ENCODE measurements at places on chromosomes 11 and 22. TPM values are rescaled to one million over a fixed set of nuclear protein-coding genes. Genes with fewer than 3 reads are reported as not detected.

DNA sequence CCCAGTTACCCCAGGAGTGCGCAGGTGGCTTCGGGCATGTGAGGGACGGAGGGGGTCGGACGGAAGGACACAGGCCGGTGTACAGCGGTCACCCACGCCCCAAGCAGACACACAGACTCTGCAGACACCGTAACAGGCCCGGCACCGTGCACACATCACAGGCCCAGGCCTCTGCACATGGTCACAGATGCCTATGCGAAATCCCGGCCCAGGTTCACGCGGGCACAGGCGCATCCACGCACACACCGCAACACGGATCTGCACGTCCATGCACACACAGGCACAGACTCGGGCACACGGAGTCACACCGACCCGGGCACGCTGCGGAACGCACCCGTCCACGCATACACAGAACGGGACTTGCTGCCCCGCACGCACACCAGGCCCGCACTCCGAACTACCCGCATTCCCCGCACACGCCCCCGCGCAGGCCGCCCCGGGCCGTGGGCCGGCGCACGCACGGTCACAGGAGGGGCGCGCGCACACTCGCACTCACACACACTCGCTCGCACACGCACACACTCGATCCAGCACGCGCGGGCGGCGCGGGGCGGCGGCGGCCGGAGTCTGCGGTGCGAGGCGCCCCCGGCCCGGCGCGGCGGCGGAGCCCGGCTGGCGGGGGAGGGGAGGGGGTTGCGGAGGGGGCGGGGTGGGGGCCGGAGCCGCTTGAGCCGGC, at the start of gene MGAT3:
Gene MGAT3 (plus strand): TSS at position 491 of the 676 bp plus-strand sequence. CDS start 30,336 bp downstream, outside the sequence.
- no peaks in the 10 kb centered on the region for H3K4me1 ChIP-seq
- no peak within 1 kb of the TSS for H3K27ac ChIP-seq
- no peaks in the 10 kb centered on the region for H3K36me3 ChIP-seq
- peak within 1 kb of the TSS; percentile 68 for H3K4me3 ChIP-seq

GRCh38 chr11:34656062-34656720, 35.3 kb downstream of the EHF start:
- no peaks in the 10 kb centered on the region for H3K36me3 ChIP-seq
- H3K27me3 ChIP-seq, result no peaks in the 10 kb centered on the region
- H3K27ac ChIP-seq, result no peak overlapping the region
- no peak overlapping the region for H3K4me3 ChIP-seq
- H3K4me1 ChIP-seq, result no peaks in the 10 kb centered on the region
- DNase-seq, result no peak

GRCh38 chr11:59643390-59643789, 25.4 kb downstream of the PATL1 start:
- H3K4me3 ChIP-seq, result no peak overlapping the region
- no peaks in the 10 kb centered on the region for H3K4me1 ChIP-seq
- no peak for DNase-seq
- peaks cover 77% of the 10 kb centered on the region for H3K36me3 ChIP-seq
- H3K27ac ChIP-seq, result no peak overlapping the region
- no peaks in the 10 kb centered on the region for H3K27me3 ChIP-seq

Gene OR4D10
- not detected for total RNA-seq

Gene MIAT
- 0.53 TPM for total RNA-seq

DNA sequence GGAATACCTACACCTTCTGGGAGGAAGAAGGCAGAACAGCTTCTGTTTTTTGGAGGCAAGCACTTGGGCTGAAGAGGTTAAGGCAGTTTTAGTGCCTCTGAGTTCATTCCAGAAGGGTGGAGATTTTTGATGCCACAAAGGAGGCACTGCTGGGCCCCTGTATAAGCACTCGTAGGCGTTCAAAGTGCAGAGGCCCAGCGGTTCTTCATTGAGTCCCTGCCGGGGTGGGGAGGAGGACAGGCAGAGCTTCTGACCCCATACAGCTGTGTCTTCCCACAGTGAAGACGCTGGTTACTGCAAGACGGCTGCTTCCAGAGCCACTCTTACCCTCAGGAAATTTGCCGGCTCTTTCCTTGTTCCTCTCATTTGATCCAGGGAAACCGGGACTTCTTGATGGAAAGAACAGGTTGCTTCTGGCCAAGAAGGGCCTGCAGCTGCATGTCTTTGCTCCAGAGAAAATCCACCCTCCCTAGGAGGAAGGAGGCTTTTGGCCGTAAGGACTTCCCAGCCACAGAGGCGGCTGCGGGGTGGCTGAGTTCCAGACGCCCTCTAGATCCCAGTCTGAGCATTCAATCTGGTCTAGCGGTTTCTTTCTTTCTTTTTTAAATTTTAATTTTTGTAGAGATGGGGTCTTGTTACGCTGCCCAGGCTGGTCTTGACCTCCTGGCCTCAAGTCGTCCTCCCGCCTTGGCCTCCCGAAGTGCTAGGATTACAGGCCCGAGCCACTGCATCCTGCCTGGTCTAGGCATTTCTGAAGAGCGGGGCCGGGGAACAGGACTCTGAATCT, 9.4 kb downstream of the ADAMTS15 start:
- H3K4me3 ChIP-seq, result no peak overlapping the region
- peaks cover 7% of the 10 kb centered on the region for H3K4me1 ChIP-seq
- no peaks in the 10 kb centered on the region for H3K27me3 ChIP-seq
- H3K27ac ChIP-seq, result no peak overlapping the region
- DNase-seq, result no peak

Gene GGT5
- total RNA-seq, result 238 TPM

Gene RFPL3
- total RNA-seq, result not detected

DNA sequence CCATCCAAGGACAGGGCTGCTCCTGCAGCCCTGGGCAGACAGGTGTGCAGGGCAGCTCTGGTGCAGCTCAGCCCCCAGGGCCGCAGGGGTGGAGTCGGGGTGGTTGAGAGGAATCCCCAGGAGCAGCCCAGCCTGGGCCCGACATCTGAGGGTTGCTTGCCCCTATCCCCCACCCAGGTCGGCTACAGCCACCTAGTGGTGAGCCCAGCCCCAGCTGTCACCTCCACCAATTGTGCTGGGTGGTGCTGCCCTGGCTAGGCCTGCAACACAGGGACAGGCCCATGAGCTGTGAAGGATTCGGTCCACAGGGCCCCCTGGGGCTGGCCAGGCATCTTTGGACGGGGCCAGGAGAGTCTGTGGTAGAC, 29.6 kb downstream of the RTN4R start:
- no peak overlapping the region for H3K4me3 ChIP-seq
- H3K36me3 ChIP-seq, result no peaks in the 10 kb centered on the region
- DNase-seq, result no peak
- peaks cover 22% of the 10 kb centered on the region for H3K4me1 ChIP-seq

Gene HTR3B
- not detected for total RNA-seq

DNA sequence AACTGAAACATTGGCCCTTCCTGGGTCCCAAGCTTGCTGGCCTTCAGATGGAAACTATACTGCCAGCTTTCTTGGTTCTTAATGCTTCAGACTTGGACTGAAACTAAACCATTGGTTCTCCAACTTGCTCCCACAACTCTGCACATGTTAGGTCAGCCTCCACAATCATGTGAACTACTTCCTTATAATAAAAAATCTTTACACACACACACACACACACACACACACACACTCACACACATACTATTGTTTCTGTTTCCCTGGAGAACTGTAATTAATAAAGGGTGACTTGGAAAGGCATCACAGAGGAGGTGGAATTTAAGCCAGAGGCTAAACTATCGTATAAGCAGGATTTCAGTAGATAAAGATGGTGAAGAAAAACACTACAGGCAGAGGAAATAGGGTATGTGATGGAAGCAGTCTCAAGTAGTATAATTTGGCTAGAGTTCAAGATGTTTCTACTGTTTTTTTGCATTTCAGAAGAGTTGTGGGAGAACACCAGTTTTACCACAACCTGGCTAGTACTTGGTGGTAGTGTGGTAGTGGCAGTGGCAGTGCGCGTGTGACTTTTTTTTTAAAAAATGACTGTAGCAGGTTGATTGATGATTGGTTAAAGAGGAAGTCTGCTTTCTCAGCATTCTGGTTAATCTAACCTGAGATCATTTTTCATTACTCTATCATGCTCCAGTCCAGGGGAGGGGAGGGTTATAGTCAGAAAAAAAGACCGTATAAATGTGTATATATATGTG, 70.1 kb downstream of the PDE3B start:
- no peak for DNase-seq
- no peak overlapping the region for H3K4me3 ChIP-seq
- no peaks in the 10 kb centered on the region for H3K4me1 ChIP-seq
- no peaks in the 10 kb centered on the region for H3K27me3 ChIP-seq
- no peak overlapping the region for H3K27ac ChIP-seq

Gene MMP13
- total RNA-seq, result not detected

DNA sequence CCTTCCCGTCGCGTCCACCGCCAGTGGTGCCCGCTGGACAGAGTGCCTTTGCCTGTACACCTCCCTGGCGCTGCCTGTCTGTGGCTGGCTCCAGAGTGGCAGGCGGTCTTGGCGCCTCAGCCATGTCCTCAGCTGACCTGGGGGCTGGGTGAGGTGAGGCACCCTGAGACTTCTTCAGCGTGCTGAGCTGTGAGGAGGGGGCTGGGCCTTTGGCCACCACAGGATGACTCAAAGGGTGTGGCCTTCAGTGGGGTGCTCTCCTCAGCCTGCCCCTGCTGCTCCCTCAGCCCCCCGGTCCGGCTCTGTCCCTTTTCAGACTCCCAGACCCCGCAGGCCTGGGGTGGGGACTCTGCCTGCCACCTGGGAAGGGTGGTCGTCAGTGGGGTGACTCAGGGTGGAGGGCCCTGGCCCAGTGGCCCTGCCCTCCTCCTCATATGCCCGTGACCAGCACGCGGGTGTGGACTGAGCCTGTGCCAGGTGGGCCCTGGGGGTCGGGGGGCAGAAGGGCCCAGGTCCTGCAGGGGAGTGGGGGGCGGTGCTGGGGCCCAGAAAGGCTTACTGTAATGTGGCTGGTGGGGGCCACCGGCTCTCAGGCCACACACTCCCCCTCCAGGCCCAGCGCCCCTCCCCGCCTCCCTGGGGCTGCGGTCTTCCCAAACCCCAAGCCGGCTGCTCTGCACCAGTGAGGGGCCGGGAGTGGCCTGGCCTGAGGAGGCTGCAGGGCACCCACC, 15.9 kb downstream of the CRELD2 start:
- no peaks in the 10 kb centered on the region for H3K27me3 ChIP-seq
- H3K4me3 ChIP-seq, result peak overlapping the region; percentile 51
- DNase-seq, result no peak
- H3K4me1 ChIP-seq, result peaks cover 15% of the 10 kb centered on the region
- H3K36me3 ChIP-seq, result no peaks in the 10 kb centered on the region
- H3K27ac ChIP-seq, result peak overlapping the region; percentile 98

Gene TLCD5
- 8.4 TPM for total RNA-seq

DNA sequence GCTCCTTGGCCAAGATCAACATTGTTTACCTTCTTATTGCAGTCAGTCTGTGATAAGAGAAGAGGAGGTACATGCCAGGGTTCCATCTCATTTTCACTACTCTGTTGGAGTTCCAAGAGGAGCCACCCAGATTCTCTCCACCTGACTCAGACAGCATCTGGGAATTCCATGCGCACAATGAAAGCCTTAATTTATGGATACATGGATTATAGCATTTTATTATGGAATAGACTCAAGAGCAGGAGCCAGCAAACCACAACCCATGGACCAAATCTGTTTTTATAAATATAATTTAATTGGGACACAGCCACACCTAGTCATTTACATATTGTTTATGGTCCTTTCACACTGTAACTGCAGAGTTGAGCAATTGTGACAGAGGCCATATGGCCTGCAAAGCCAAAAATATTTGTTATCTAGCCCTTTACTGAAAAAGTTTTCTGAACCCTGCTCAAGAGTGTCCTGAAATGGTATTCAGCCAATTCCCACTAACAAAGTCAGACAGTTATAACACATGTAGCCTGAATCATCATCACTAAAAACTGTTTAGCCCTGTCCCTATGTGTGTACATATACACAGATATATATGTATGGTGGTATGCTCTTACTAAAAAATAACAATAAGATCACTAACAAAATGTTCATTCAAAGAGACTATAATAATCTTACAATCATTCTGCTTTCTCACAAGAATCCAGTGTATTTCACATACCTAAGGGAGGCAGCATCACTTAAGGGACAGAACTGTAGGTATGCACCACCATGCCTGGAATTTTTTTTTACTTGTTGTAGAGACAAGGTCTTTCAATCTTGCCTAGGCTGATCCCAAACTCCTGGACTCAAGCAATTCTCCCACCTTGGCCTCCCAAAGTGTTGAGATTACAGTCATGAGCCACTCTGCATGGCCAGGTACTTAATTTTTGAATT, 104.5 kb upstream of the TEAD1 start:
- no peaks in the 10 kb centered on the region for H3K4me1 ChIP-seq
- no peaks in the 10 kb centered on the region for H3K27me3 ChIP-seq
- H3K36me3 ChIP-seq, result no peaks in the 10 kb centered on the region
- no peak overlapping the region for H3K4me3 ChIP-seq
- H3K27ac ChIP-seq, result no peak overlapping the region

- no peak overlapping the region for H3K4me3 ChIP-seq
- no peak overlapping the region for H3K27ac ChIP-seq
- H3K36me3 ChIP-seq, result peaks cover 8% of the 10 kb centered on the region
- H3K4me1 ChIP-seq, result no peaks in the 10 kb centered on the region
- no peak for DNase-seq
These were observed 60.3 kb downstream of the MTMR2 start for GRCh38 chr11:95863486-95864140.

Gene OR51E2
- 2.0 TPM for total RNA-seq

DNA sequence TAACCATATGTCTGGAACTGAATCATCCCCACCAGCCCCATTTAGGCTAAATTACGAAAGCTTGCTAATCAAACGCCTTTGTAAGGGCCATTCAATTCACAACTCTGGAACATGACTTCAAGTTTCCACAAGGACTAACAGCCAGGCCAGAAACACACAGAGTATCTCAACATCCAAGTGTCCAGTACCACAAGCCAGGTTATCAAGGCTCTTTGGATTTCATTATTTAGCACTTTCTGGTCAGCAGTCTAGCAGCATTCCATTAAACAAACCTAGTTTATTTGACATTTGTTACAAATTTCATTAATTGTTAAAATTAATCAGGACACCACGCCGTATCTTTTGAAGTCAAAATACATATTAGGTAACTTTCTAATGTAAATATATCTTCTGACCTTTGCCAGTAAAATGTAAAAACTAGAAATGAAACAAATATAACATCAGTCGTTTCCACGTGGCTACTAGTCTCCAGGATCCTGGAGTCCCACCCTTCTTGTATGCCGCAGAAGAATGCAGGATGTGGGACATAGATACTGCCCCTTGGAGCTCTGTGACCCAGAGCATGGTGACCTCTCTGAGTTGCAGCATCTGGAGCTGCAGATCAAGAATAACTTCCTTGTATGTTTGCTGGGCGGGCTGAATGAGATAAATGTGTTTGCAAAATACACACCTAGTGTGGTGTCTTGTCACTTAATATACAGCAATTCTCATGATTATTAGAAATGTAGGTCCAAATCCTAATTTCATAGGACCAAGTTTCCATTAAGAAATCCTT, 64.7 kb downstream of the MPPED2 start:
- DNase-seq, result no peak
- H3K4me3 ChIP-seq, result no peak overlapping the region
- no peaks in the 10 kb centered on the region for H3K36me3 ChIP-seq
- H3K27ac ChIP-seq, result no peak overlapping the region
- H3K4me1 ChIP-seq, result no peaks in the 10 kb centered on the region

Gene OR5A1
- not detected for total RNA-seq

- DNase-seq, result no peak
- H3K4me3 ChIP-seq, result no peak overlapping the region
- H3K4me1 ChIP-seq, result no peaks in the 10 kb centered on the region
These were observed 14.5 kb upstream of the CLMP start for GRCh38 chr11:123209591-123209990.

GRCh38 chr22:44215287-44215686, 34.6 kb downstream of the PARVG start:
- no peak for DNase-seq
- H3K27ac ChIP-seq, result no peak overlapping the region
- H3K27me3 ChIP-seq, result no peaks in the 10 kb centered on the region
- H3K4me3 ChIP-seq, result no peak overlapping the region
- peaks cover 20% of the 10 kb centered on the region for H3K4me1 ChIP-seq
